CD4-positive, CD25-positive, alpha-beta regulatory T cell (primary cell): ENCODE measurements at places on chromosomes 11 and 22.
A peak's percentile ranks its signal among the peaks of the same experiment; 100 is the strongest.

DNA sequence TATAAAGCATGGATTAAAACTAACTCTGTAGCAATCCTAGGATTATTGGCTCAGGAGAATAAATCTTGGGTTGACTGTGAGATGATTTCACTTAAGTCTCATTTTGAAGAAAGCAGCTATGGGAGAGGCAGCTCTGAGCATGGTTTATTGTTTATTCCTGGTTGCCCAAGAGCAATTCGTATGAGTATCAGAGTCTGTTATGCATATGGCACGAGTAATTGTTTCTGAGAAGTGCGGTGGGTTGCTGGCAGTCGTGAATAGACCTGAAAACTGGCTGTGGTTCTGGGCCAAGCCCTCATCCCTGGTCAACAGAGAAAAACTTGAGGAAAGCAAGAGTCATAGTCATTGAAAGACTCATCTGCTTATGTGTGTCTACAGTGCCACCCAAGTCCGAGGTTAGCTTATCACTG lies 26.8 kb downstream of the DIXDC1 start:
- no peak for DNase-seq
- H3K4me3 ChIP-seq = no peak overlapping the region
- no peaks in the 10 kb centered on the region for H3K36me3 ChIP-seq
- H3K27ac ChIP-seq = no peak overlapping the region
- H3K4me1 ChIP-seq = no peaks in the 10 kb centered on the region
- no peaks in the 10 kb centered on the region for H3K27me3 ChIP-seq

DNA sequence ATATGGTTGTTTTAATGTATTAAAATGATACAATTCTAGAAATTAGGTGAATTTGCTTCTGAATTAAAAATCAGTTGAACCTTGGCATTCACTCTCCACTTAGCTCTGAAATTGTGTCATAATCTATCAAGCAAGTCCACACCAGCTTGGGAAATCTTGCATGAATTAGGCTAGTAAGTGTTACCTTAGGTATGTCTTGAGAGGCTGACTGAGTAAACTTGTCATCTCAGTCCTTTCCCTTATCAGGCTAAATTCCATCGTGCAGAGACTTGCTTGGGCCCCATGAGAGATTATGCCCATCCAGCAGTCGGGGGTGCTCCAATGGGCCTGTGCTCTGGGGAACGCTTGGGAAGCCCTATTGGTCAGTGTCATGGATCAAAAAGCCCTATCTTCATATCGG lies 33.9 kb upstream of the ST14 start:
- peaks cover 12% of the 10 kb centered on the region for H3K4me1 ChIP-seq
- DNase-seq = no peak
- no peak overlapping the region for H3K27ac ChIP-seq
- peaks cover 57% of the 10 kb centered on the region for H3K36me3 ChIP-seq

- H3K36me3 ChIP-seq = no peaks in the 10 kb centered on the region
- no peak for DNase-seq
- H3K4me1 ChIP-seq = no peaks in the 10 kb centered on the region
- H3K27ac ChIP-seq = no peak overlapping the region
- no peak overlapping the region for H3K4me3 ChIP-seq
- H3K27me3 ChIP-seq = no peaks in the 10 kb centered on the region
Measured at GRCh38 chr11:26904132-26904531, 89.8 kb upstream of the FIBIN start.

DNA sequence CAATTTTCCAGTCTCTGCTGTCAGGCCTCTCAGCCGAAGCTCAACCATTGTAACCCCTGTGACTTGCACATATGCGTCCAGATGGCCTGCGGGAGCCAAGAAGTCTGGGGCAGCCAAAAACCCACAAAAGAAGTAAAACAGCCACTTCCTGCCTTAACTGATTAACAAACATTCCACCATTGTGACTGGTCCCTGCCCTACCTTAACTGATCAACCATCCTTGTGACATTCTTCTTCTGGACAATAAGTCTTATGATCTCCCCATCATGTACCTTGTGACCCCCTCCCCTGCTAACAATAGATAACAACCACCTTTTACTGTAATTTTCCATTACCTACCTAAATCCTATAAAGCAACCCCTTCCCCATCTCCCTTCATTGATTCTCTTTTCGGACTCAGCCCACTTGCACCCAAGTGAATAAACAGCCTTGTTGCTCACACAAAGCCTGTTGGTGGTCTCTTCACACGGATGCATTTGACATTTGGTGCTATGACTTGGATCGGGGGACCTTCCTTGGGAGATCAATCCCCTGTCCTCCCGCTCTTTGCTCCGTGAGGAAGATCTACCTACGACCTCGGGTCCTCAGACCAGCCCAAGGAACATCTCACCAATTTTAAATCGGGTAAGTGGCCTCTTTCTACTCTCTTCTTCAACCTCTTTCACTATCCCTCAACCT lies 1.3 kb upstream of the NDUFC2 start:
- no peak for DNase-seq
- no peaks in the 10 kb centered on the region for H3K36me3 ChIP-seq
- peak overlapping the region; percentile 7 for H3K4me3 ChIP-seq
- peaks cover 35% of the 10 kb centered on the region for H3K4me1 ChIP-seq
- no peak overlapping the region for H3K27ac ChIP-seq
